Stimulated activated CD4-positive, alpha-beta T cell treated with anti-CD3 and anti-CD28 coated beads, Interleukin-1b, Interleukin-23, amount 100 ng/mL, for 24 hours (primary cell): ENCODE measurements at places on chromosomes 6 and 20.

- DNase-seq = no peak
Observed at GRCh38 chr6:111411978-111412566, 70.9 kb downstream of the REV3L start.

DNA sequence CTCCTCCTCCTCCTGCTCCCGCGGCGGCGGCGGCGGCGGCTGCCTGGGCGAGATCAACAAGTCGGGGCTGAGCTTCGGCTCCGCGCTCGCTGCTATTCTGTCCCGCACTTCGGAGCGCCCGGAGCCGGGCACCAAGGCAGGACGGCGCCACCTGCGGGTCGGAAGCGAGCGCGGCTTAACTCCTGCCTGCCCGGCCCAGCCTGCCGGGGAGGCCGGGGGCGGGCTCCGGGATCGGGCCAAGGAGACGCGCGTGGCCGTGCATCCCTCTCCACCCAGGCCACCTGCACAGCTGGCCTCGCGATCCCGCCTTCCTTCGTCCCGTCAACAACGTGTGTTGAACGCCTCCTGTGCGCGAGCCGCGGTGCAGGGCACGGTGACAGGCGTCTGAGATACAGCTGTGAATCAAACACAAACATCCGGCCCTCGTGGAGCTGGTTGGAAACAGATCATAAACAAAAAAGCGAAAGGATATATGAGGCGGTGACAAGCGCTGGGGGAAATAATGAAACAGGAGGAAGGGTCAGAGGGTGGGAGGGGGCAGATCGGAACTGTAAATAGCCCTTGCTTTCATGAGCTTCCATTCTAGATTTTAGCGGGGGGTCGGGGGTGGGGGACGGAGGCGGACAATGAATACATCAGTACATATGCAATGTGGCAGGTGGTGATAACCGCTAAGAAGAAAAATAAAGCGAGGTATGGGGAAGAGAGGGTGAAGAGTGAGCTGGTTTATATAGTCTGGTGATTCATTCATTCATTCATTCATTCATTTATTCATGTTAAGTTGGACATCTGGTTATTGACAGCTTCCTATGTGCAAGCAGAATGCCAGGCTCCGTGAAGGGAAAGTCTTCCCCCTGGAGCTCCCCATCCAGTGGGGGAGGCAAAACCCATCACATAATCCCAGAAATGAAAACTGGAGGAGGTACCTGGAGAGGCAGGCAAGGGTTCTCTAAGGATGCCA, 2.0 kb upstream of the KCNB1 start:
- peak; percentile 25 for DNase-seq

- DNase-seq = no peak
Observed at GRCh38 chr6:25066593-25066992, 130.8 kb upstream of the RIPOR2 start.

DNA sequence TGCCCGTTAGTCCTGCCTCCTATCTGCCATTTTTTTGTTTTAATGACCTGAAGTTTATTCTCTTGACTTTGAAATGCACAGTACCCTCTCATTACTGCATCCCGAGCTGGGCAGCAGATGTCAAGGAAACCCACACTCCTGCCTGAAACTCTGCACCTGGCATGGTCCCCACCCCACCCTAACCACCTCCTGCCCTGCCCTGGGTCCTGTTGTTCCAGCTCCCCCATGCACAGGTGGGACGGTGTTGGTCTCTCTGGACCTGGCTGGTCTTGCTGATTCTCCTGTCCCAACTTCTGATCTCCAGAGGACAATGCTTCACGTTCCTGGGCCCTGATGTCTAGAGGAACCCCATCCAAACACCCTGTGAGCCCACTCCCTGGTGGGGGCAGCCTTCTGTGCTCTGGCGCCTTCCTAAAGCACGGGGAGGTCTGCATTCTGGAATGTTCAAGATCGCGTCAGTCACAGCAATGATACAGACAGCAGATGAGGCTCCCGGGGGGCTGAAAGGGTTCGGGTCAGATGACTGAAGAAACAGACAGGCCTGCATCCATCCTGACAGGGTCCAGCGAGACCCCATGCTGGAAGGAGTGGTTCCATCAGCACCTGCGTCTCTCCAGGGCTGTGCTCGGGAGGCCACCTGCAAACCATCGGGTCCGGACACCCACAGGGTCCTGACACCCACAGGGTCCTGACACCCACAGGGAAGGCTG, 73.6 kb downstream of the ERMARD start:
- no peak for DNase-seq

GRCh38 chr6:166640342-166641043, 13.4 kb upstream of the RPS6KA2 start:
- no peak for DNase-seq

GRCh38 chr6:20801595-20801994, 267.3 kb downstream of the CDKAL1 start:
- no peak for DNase-seq

- no peak for DNase-seq
Observed at GRCh38 chr6:24646771-24647170, 780 bp upstream of the KIAA0319 start.

DNA sequence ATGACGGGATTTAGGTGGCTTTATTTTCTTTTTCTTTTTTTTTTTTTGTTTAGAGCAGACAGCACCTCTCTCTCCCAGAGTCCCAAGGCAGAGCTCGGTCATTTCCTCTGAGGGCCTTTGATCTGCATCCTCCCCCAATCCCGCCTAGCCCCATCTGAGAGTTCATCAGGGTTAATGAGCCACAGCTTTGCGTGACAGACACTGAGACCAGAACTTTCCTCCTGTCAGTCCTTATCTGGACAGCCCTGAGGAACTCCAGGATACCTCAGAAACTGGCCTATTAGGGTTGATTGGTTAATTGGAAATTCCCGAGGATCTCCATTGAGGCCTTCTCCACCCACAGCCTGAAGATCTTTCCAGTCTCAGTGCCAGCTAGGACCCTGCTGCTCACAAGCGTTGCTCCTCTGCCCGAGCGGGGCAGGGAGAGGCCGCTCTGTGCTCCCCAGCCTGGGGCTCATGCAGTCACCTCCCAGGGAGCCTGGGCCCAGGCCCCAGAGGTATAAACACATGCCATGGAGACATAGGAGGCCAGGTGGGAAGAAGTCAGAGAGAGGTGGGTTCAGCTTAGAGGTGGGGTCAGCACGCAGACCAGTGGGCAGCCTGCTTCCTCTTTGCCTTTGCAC, 1.4 kb upstream of the LRRN4 start:
- no peak for DNase-seq

DNA sequence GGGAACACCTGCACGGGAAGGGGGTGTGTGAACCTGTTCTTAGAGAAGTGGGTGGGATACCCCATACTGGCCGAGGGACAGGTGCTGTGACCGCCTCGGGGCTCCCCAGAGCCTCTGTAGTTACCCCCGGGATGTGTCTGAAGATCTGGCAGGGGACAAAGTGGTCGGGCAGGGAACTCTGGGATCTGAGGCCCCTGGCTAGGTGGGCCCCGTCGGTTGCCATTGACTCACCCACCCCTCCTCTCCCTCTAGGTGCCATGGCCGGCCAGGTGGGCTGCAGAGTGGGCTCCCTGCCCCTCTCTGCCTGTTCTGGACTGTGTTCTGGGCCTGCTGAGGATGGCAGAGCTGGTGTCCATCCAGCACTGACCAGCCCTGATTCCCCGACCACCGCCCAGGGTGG, 4.3 kb downstream of the BIRC7 start:
- DNase-seq = no peak

- DNase-seq = no peak
Observed at GRCh38 chr6:108123946-108124345, 41.9 kb upstream of the NR2E1 start.

DNA sequence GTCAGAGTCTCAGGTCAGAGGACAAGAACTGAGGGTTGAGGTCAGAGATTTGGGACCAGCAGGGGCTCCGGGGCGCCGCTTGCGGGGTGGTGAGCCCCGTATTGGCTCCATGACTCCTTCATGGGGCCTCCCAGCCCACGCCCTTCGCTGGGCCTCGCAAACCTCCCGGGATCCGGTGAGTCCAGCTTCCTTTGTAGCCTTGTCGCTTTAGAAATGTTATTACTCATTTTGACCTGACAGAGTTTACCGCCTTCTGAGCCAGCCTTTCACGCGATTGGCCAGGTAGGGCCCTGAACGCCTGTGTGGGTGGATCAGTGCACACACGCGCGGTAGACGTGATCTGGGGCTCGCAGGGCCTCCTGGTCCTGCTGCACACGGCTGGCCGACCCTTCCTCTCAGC, 181.1 kb downstream of the ERMARD start:
- no peak for DNase-seq

- DNase-seq = no peak
Observed at GRCh38 chr20:24633026-24633425, 163.6 kb downstream of the SYNDIG1 start.

GRCh38 chr6:83247471-83247870, 54.3 kb downstream of the RWDD2A start:
- DNase-seq = no peak
